Nucleus accumbens (tissue), 56 donors: ENCODE measurements at places on chromosomes 3 and 15.

DNA sequence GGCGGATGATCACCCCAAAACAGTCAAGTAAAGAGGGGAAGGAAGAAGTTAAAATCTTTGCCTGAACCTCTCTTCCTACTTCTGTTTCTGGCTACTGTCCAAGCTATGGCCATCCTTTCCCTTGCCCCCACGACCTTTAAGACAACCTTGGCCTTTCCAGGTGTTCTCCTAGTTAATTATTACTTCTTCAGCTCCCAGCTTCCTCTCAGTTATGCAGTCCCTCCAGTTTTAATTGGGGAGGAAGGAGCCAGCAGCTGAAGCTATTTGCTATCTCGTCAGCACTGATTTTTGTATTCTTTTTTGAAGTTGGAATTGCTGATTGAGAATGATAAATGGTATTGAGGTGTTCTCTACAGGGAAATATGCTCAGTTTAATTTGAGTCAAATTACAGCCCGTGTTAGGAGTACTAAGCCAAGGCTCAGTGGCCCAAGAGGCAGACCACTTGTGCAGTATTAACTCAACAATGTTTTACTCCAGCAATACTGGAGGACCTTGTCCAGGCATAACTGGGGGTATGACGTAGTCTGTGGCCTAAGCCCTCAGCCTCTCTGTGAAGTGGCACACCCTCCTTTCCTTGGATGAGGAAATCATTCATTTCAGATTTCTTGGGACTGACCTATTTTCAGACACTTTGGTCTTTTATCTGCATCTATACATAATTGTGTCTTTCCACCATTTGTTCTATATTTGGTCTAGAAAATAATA lies 336.9 kb downstream of the SLC9A9 start:
- DNase-seq, result no peak

DNA sequence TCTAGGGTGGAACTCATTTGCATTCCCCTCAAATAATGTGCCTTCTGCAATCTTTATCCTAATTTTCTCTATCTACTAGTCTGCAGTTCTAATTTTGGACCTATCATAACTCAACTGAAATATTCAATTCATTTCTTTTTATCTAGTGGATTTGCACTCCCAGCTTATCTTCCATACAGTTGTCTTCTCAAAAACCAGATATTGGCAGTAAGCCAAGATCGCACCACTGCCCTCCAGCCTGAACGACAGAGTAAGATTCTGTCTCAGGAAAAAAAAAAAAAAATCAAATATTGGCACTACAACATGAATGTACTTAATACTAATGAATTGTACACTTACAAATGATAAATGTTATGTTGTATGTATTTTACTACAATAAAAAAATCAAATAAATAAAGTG lies 18.0 kb upstream of the CHMP2B start:
- DNase-seq, result no peak

- DNase-seq, result peak; percentile 67
These were observed 15.6 kb downstream of the PIF1 start for GRCh38 chr15:64809649-64810496.

- DNase-seq, result no peak
These were observed 47.8 kb upstream of the ADGRG7 start for GRCh38 chr3:100561459-100562158.

DNA sequence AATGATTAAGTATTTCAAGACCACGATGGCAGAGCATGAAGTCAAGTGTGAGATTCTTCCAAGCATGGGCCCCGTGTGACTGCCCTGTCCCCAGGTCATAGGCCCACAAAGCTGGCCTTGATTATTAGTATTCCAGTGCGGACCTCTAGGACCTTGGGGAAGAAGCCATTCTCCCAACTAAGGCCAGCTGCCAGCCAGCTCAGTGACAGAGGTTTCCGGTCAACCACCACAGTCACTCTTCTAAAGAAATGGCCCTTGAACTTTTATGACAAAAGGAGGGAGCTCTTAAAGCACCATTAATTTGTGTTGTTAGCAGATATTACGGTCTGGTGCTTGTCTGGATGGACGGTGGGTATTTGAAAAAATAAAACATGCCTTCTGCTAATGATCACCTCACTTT lies 28.0 kb downstream of the FAM3D start:
- no peak for DNase-seq

DNA sequence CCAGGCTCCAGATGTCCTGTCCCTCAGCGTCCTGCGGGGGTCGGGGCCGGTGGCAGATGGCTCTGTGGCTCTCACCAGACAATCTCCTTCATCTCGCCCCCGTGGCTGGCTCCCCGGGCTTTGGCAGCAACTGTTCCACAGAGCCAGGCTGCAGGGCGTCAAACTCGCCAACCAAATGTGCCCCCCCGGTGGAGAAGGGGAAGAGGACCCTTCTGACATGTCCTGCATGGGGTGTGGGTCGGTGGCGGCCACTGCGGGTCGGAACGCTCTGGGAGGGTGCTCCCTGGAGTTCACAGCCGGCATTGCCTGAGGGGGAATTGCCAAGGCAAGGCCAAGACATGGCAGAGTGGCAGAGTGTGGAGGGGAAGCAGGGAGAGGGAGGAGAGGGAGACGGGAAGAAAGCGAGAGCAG lies 36.0 kb downstream of the BDH1 start:
- DNase-seq, result no peak

GRCh38 chr3:40713795-40714194 lies 189.0 kb downstream of the ZNF621 start:
- no peak for DNase-seq

- DNase-seq, result peak; percentile 48
These were observed 4.9 kb upstream of the MAGEF1 start for GRCh38 chr3:184716622-184717398.

DNA sequence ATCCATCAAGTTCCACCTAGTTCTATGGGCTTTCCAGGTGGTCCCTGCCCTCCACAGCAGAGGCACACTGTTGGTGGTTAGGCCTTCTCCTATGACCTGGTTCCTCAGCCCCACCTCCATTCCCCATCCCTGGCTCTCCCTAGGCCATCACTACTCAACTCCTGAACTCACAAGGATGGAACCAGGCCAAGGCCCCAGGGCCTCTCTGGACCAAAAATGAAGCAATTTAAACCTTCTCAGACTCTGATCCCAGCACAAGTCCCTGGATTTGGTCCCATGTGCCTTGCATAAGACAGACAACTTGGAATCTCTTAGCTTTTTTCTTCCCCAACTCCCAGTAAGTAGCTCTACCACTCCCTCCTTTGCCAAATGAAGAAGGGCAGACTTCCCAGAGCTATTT lies 14.4 kb upstream of the ACAN start:
- DNase-seq, result no peak

DNA sequence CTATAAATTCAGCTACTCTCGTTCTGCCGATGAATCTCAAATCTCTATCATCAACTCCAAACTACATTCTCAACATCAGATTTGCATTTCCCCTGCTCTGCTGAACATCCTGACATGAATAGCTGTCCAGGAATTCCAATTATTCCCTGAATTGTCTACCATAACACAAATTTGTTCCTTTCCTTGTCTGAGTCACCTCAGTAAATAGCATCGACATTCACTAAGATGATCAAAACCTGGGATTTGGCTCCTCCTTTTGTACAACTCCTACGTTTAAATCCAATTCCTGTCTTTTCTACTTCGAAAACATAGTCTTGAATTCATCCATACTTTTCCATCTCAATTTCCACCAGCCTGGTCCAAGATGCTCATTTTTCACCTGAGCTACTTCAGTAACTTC lies 107.0 kb downstream of the GREM1 start:
- no peak for DNase-seq

- no peak for DNase-seq
These were observed 755 bp downstream of the PTPN9 start for GRCh38 chr15:75578173-75578947.

DNA sequence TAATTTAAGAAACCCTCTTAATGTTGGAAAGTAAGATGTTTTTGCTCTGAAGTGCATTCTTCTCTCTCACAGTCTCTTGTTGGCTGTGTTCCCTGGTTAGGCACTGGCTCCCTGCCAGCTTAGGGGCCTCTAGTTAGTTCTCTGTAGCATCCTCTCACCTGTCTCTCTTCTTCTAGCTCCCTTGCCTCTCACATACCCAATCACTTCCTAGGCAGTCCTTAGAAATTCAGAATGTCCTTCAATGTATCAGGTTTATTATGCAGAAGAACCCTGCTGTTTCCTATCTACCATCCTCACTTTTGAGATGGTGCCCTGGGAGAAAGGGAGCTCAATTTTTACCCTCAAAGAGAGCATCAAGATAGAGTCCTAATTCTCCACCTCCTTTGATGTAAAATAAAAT lies 36.2 kb upstream of the CPNE4 start:
- no peak for DNase-seq

DNA sequence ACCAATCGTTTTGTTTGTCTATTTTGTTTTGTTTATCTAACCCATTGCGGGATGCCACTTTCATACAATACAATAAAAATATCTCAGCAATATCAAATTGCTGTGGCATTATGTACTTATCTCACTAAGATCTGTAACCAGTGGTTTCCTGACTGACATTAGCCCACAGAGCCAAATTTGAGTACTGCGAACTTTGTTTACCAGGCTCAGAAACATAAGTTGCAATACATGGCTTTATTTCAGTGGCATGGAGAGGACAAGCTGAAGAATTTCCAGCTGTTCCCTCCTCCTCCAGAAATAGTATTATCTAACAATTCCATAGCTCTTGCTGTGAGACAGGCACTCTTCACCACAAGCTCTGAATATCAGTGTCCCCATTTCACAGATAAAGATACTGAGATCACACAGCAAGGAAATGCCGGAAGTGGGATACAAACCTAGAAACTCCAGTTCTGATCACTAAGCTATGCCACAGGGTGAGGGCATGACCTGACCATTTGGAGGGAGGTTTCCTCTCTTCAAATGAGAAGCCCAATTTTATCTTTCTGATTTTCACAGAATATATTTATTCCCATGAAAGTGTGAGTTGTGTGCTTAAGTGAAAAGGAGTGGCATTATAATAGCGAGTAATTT lies 469.9 kb upstream of the CBLB start:
- no peak for DNase-seq

DNA sequence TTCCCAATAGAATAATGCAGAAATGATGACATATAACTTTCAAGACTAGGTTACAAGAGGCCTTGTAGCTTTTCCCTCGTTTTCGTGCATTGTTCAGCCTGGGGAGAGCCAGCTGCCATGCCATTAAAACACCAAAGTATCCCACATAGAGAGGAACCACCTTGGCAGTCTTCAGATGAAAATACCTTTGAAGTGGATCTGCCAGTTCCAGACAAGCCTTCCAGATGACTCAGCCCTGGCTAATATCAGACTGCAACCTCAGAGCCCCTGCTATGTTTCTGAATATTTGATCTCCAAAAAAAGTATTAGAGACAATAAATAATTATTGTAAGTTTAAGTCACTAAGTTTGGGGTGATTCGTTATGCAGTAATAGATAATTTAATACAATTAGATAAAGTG lies 294.3 kb upstream of the GBE1 start:
- DNase-seq, result no peak

- peak; percentile 33 for DNase-seq
These were observed 423 bp downstream of the TKT start for GRCh38 chr3:53255423-53255774.

- no peak for DNase-seq
These were observed 9.6 kb upstream of the CFAP44 start for GRCh38 chr3:113450911-113451310.

DNA sequence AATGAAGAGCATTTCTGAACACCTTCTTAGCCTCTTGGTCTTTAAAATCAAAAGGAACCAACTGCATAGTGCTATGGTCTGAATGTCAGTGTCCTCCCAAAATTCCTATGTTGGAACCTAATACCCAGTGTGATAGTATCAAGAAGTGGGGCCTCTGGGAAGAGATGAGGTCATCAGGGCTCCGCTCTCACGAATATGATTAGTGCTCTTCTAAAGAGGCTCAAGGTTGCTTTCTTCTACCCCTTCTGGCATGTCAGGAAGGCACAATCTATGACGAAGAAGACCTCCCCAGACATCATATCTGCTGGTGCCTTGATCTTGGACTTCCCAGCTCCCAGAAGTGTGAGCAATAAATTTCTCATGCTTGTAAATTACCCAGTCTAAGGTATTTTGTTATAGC lies 209.5 kb downstream of the MAGI1 start:
- DNase-seq, result no peak

DNA sequence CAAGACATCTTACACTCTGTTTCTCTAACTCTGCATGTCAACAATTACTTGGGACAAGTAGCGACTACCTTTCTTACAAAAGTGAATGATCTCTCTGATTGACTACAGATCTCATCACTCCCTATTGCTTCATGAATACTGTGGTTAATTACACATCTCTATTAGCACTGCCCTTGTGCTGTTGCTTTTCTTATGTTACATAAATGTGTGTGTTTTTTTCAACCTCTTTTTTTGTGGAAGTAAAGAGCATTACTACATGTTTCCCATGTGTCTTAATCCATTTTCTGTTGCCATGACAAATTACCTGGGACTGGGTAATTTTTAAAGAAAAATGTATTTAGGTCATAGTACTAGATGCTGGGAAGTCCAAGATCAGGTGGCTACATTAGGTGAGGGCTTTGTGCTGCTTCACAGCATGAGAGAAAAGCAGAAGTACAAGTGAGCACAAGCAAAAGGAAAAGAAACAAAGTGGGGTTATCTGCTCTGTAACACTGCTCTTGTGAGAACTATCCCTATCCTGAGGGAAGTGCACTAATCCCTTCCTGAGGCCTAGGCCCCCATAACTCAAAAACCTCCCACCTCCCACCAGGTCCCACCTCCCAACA lies 298.2 kb upstream of the SATB1 start:
- no peak for DNase-seq

- DNase-seq, result no peak
These were observed 124.3 kb downstream of the ISL2 start for GRCh38 chr15:76460871-76461270.

GRCh38 chr3:177824190-177824786 lies 627.0 kb upstream of the TBL1XR1 start:
- no peak for DNase-seq

GRCh38 chr3:134644731-134645514 lies 5.9 kb downstream of the KY start:
- DNase-seq, result no peak

DNA sequence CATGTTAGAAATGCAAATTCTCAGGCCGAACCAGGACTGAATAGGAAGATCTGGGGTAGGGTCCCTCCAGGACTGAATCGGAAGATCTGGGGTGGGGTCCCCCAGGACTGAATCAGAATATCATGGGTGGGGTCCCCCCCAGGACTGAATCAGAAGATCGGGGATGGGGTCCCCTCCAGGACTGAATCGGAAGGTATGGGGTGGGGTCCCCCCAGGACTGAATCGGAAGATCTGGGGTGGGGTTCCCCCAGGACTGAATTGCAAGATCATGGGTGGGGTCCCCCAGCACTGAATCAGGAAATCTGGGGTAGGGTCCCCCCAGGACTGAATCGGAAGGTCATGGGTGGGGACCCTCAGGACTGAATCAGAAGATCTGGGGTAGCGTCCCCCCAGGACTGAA lies 48.2 kb upstream of the TNK2 start:
- no peak for DNase-seq

DNA sequence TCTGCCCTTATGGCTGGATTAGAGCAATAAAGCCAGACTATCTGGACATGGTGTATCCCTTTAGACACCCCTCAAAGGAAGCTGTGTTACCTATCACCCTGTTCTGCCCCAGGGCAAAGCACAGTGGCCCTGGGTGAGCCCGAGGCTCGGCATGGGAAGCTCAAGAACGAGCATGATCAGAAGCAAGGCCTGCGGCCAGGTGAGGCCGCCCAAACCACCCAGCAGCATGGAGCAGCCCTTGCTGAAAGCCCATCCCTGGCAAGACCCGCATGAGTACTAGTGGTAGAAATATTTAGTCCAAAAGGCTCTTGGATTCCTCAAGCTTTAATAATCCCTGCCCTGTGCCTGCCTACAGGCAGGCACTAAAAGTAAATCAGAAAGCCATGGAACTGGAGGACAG lies 261.1 kb downstream of the MEX3B start:
- no peak for DNase-seq

- no peak for DNase-seq
These were observed 178.6 kb downstream of the SATB1 start for GRCh38 chr3:18246336-18247060.
